Regular cardiac myocyte (primary cell): ENCODE measurements at places on chromosomes 4 and X. TPM values are rescaled to one million over a fixed set of nuclear protein-coding genes. Genes with fewer than 3 reads are reported as not detected.

The MTNR1A gene
- not detected in 2 replicates for total RNA-seq

The SLC35A2 gene
- 18.6 and 19.6 TPM in 2 replicates for total RNA-seq

The TMEM35A gene
- total RNA-seq, result 5.1 and 8.2 TPM in 2 replicates

The TRO gene
- 10.2 and 20.9 TPM in 2 replicates for total RNA-seq
